Stimulated activated CD8-positive, alpha-beta memory T cell treated with anti-CD3 and anti-CD28 coated beads, Interleukin-15, amount 100 ng/mL, for 4 hours (primary cell): ENCODE measurements at places on chromosomes 5 and 9.

GRCh38 chr5:94125107-94125506 lies 383.7 kb upstream of the POU5F2 start:
- no peak for DNase-seq

DNA sequence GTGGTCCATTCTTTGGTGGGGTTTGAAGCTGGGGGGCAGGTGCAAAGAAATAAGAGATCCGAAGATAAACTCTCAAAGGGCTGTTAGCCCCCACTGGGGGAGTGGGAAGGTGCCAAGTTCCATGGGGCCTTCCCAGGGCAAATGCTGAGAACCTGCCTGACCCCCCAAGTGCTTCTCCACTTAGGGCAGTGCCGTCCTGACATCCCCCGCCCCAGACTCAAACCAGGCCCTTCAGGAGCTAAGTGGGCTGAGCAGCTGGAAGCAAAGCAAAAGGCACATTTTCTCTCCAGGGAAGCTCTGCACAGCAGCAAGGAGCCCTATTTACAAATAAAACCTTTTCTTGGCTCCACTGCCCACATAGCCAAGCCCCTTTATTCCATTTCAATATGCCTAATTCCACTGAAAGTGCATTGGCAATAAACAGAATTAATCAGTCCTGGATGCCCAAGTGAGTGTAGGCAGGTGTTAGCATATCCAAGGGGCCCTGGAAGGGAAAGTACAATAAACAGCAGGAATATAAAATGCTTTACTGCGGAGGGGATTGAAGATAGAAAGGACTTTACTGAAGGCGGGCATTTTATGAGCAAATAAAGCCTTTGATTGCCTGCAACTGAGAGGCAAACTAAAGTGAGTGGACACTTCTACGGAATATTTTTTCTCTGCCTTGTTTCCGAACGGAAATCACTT lies 44.6 kb downstream of the WHRN start:
- DNase-seq = no peak

DNA sequence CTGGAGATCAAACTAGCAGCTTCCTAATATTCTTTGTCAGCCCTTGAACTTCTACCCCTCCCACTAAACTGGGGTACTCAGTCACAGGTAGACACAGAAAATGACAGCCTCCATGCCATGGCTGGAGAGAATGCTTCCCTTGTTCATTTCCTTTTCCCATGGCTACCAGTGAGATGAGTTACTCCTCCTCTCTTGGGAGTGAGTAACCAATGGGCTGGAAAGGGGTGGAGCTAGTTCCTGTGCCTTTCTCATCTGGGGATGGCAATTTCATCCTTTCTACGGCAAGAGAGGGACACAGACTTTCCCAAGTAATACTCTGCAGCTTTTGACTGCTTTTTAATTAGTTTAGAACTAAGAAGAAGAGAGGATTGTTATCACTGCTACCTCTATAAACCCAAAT lies 1045.6 kb upstream of the WWC1 start:
- DNase-seq = no peak

DNA sequence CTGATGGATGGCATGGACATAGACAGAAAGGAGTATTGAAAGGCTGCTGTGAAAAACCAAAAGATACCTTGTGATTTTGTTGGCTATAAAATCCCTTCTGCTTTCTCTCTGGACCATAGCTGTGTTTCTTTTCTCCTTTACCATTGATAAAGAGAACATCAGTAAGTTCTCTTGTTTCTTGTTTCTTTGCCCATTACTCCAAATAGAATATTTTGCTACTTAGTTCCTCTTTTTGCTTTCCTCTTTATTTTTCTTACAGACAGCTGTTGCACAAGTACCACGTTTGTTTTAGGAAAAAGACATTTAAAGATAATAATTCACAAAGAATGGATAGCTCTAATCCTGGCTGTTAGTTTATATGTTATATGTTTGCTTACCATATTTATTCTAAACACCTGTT lies 1129.2 kb downstream of the DTWD2 start:
- no peak for DNase-seq

GRCh38 chr9:127204771-127205470 lies 59.7 kb upstream of the GARNL3 start:
- DNase-seq = no peak

GRCh38 chr5:81283976-81284375 lies 17.4 kb upstream of the ZCCHC9 start:
- DNase-seq = no peak

DNA sequence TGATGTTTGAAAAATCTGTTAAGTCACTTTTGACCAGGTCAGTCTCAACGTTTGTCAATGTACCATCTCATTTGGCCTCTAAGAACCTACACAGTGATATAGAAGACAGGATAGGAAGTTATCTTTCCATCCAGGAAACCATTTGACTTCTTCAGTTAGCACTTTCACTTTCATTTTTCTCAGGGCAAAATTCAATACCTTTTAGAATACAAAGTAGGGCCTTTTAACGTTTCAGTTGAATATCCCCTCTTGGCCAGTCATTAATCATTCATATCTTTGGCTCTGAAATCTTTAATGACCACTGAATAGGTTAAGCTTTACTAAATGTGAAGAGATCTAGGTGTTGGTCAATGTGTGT lies 101.1 kb upstream of the GNAQ start:
- DNase-seq = no peak

GRCh38 chr5:97836816-97837215 lies 653.8 kb upstream of the RIOK2 start:
- DNase-seq = no peak

DNA sequence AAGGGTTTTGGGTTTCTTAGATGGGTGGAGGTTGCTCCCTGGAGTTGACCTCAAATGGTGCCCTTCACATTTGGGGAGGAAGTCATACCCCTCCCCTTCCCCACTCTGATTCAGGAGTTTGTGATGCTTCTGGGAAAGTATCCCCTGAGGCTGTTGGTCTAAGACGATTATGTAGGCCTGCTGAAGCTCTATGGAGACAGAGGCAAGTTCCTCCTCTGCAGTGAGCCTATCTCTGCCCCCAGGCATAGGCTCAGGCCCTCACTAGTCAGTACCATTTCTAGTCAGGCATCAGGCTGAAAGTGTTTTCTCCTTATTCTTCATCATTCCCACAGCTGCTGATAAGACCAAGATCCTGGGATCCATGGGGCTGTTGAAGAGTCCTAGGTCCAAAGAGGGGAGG lies 271.6 kb upstream of the NUDT12 start:
- no peak for DNase-seq

DNA sequence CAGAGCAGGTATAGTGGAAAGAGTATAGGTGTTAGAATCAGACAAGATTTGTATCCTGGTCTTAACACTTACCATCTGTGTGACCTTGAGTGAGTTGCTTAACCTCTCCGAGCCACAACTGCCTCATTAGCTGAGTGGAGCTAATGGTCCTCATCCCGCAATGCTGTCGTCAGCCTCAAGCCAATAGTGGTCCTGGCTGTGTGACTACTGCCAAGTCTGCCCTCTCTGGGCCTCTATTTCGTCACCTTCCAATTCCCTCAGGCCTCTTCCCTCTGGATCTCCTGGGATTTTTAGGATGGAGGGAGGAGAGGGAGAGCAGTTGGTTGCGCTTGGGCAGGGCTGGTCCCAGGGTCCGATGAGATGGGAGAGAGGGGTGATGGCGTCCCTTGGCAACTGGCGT lies 41.6 kb downstream of the STOM start:
- no peak for DNase-seq

GRCh38 chr5:94268226-94268625 lies 350.2 kb downstream of the KIAA0825 start:
- DNase-seq = no peak

- no peak for DNase-seq
Measured at GRCh38 chr5:106759581-106759980, 911.2 kb downstream of the EFNA5 start.

GRCh38 chr5:133065471-133065870 lies 13.7 kb downstream of the HSPA4 start:
- no peak for DNase-seq

DNA sequence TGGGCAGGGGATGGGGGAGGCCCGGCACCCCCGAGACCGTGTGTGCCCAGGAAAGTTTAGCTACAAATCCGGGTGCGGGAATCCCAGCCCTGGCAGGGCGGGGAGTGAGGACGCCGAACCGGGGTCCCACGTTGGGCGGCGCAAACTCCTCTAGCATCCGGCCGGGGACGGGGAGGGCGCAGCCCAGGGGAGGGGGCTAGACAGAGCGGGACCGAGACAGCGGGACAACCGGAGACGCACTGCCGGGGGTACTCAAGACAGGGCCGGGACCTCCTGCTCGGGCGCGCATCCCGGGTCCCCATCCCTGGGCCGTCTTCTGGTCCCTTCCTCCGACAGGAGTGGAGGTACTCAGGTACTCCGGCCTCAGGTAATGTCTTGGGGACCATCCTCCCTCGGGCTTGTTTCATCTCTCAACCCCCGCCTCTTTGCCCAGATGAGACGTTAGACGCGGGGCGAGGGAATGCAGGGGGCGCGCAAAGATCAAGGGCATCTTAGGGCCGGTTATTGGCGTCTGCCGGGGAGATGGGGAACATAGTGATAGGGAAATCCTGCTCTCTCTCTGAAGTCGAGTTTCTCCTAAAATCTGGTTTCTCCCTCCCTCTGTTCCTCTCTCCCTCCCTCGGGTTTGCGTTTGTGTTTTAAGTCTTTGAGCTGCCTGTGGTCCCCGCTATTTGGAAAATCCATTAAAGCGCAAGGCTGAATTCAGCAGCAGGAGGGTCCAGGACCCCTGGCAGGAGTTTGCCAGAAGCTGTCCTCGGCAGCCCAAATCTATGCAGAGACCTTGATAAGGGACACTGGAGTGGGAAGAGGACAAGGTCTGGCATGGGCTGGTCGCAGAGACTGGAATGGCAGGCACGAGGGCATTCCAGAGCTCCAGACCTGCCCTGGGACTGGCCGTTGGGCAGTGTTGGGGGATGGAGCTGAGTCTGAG lies 815 bp downstream of the PDZD2 start:
- no peak for DNase-seq

GRCh38 chr5:126053630-126054029 lies 369.6 kb upstream of the GRAMD2B start:
- DNase-seq = no peak

GRCh38 chr5:77224672-77225355 lies 14.3 kb downstream of the PDE8B start:
- no peak for DNase-seq

GRCh38 chr9:91207729-91208418 lies 153.8 kb downstream of the AUH start:
- no peak for DNase-seq

DNA sequence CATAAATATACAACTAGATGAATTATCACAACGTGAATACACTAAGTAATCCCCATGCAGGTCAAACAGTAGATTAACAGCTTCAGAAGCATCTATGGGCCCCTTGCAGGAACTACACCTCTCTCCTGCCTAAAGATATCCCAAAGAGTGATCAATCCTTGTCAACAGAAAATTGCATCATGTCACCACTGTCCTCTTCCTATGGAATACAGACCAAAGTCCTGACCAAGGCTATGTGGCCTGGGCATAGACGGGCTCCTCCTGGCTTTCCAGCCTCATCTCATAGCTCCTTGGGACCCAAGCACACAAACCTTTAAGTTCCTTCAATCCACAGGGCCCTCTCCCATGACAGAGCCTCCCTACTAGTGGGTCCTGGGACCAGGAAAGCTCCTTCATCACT lies 25.3 kb downstream of the NIPAL4 start:
- no peak for DNase-seq

- DNase-seq = no peak
Measured at GRCh38 chr5:140202078-140202477, 27.1 kb downstream of the CYSTM1 start.

DNA sequence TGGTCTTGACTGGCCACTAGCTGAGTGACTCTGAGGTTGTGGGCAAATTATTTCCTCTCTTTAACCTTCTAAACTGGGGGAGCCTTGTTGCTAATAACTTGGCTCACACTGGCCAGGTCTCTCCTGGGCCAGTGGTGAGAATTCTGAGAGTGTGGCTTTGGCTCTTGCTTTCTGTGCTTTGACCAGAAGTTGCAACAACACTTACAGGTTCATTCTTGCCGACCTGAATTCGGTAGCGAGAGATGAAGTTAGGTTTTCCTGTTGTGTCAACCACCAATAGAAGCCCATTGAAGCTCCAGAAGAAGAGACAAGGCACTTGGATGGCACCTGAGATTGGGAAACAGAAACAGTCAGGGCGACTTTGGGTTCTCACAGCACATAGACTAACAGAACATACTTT lies 19.8 kb downstream of the FAXDC2 start:
- DNase-seq = no peak

DNA sequence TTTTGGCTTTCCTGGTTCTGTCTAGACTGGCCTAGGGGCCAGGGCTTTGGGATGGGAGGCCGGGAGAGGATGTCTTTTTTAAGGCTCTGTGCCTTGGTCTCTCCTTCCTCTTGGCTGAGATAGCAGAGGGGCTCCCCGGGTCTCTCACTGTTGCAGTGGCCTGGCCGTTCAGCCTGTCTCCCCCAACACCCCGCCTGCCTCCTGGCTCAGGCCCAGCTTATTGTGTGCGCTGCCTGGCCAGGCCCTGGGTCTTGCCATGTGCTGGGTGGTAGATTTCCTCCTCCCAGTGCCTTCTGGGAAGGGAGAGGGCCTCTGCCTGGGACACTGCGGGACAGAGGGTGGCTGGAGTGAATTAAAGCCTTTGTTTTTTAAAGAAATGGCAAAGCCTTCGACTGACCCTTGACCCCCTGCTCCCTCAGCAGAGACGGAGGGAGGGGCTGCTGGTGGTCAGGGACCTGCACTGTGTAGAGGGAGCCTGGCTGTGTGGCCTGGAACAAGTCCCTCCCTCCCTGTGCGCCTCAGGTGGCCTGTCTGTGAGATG lies 11.1 kb downstream of the FPGS start:
- no peak for DNase-seq

- no peak for DNase-seq
Measured at GRCh38 chr5:138824924-138825863, 49.9 kb downstream of the LRRTM2 start.

- no peak for DNase-seq
Measured at GRCh38 chr5:53166183-53166495, 56.6 kb upstream of the MOCS2 start.

DNA sequence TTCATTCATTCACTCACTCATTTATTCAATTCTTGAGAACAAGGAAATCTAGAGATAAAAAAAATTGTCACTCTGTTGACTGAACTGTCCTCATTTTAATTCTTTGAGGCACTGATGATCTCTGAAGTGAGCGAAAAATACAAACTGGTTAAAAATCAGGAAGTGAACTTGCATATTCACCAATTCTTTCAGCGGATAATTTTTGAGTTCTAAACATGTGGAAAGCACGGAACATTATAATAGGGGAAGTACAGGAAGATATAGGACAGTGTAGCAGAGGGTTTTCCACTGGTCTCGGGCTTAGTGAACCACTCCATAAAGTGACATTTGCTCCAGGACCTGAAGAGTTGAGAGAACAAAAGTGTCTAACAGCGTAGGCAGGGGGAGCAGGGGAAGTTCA lies 169.5 kb downstream of the TLR4 start:
- no peak for DNase-seq
